ENCODE measurements at places on chromosomes 4 and X. TPM values are rescaled to one million over a fixed set of nuclear protein-coding genes. Genes with fewer than 3 reads are reported as not detected.

DNA sequence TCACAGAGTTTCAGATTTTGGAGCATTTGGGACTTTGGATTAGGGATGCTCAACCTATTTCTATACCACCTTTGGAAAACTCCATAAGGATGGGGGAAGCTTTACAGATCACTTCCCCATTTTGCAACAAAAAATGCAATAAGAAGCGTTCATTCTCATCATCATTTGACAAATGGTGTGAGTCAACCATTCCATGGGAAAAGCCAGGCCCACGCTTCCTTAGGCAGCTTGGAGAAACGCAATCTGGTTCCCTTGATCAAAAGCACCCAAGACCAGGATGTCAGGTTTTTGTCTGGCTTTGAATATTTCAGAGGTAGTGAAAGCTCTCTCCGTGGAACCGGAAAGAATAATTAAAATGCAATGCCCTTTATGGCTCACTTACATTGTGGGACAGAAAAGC lies 79.3 kb upstream of the C4orf50 start:
- H3K4me3 ChIP-seq, result no peak overlapping the region
- no peaks in the 10 kb centered on the region for H3K27me3 ChIP-seq
- no peaks in the 10 kb centered on the region for H3K36me3 ChIP-seq
- H3K4me1 ChIP-seq, result no peaks in the 10 kb centered on the region

DNA sequence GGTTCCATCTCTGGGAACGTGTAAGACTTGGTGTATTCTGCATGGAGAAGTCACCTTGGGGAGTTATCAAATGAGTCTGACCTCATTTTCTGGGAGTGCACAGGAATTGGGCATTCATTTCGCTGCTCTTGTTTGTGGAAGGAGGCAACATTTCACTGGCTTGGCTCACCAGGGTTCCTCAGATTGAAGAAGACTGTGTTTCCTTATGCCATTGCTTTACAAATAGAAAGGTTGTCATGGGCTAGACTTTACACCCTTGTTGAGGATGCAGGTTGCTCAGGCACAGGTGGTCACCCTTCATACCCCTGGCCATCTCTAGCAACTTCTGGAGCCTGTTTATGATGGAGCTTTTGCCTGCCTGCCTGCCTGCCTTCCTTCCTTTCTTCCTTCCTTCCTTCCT lies 114.4 kb downstream of the AASDH start:
- DNase-seq, result no peak
- H3K4me3 ChIP-seq, result no peak overlapping the region
- peaks cover 6% of the 10 kb centered on the region for H3K27me3 ChIP-seq
- no peaks in the 10 kb centered on the region for H3K4me1 ChIP-seq
- no peak overlapping the region for H3K27ac ChIP-seq
- H3K36me3 ChIP-seq, result no peaks in the 10 kb centered on the region

- peaks cover 9% of the 10 kb centered on the region for H3K27me3 ChIP-seq
- H3K4me1 ChIP-seq, result no peaks in the 10 kb centered on the region
- no peak for DNase-seq
- no peak overlapping the region for H3K4me3 ChIP-seq
- H3K36me3 ChIP-seq, result no peaks in the 10 kb centered on the region
Measured at GRCh38 chr4:93749292-93749761, 79.2 kb upstream of the ATOH1 start.

The FAAH2 gene
- not detected for total RNA-seq

The FOXR2 gene
- total RNA-seq, result not detected

GRCh38 chrX:97027384-97027922 lies 143.7 kb downstream of the RPA4 start:
- no peak for DNase-seq
- H3K4me3 ChIP-seq, result no peak overlapping the region
- no peaks in the 10 kb centered on the region for H3K4me1 ChIP-seq
- no peak overlapping the region for H3K27ac ChIP-seq
- no peaks in the 10 kb centered on the region for H3K27me3 ChIP-seq
- H3K36me3 ChIP-seq, result no peaks in the 10 kb centered on the region

Measured in SJSA1 (cell line).